ENCODE measurements at places on chromosomes 13 and 19.

DNA sequence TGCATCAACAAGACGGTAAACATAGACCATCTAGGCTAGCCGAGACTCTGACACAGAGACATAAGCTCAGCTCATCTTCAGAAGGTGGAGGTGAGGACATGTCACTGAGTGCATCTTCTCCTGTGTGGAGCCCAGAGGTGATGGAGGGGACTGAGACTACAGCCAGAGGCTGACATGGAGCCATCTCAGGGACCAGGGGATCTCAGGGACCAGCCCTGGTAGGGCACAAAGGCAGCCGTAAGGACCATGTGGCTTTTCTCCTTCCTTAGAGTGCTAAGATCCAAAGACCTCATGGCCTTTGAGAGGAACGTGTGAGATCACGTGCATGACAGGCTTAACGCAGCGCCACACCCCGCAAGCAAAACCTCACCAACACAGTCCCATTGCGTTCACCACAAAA lies 126.9 kb downstream of the RAB20 start:
- DNase-seq, result no peak

- no peak for DNase-seq
Measured at GRCh38 chr19:55672418-55672817, 2.6 kb upstream of the EPN1 start.

- no peak for DNase-seq
Measured at GRCh38 chr19:11736696-11737095, 2.0 kb downstream of the ZNF823 start.

DNA sequence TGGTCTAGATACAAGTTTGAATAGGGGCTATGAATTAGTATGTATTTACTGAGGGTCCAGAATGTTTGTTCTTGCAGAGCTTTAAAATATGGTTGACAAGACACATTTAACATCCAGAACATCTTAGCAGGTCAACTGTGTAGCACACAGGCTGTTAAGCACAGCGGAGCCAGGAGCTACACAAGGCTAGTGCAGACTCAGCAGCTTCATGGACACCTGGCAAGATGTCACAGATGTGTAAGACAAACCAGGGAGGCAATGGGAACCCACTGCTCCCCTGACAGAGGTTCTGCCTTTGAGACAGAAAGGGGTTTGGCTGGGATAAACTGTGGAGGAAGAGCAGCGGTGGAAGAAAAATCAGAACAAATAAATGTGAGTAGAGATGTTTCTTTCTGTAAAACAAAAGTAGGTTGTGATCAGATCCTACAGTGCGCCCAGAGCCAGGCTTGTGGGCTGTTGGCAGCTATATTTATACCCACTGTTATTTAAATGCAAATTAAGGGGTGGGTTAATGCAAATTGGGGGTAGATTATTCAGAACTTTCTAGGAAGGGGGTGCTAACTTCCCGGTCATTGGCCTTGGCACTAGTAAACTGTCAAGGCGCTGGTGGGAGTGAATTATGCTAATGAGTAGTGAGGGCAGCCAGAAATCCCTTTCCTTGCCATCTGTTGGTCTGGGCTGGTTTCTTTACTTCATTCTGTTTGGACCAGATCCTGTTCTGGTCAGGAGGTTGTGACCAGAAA lies 33.0 kb downstream of the MIPEP start:
- no peak for DNase-seq

DNA sequence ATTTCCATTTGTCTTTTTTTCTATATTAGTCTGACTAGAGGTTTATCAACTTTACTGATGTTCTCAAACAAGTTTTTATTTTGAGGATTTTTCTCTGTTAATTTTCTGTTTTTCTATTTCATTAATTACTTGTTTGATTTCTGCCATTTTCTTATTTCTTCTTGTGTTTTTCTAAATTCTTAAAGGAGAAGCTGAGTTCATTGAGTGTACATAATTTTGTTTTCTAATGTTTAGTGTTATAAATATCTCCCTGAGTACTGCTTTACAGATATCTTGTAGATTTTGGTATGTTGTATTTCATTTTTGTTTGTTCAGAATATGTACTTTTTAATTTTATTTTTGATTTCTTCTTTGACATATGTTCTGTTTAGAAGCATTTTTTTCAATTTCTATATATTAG lies 1404.3 kb upstream of the MIR17HG start:
- no peak for DNase-seq

DNA sequence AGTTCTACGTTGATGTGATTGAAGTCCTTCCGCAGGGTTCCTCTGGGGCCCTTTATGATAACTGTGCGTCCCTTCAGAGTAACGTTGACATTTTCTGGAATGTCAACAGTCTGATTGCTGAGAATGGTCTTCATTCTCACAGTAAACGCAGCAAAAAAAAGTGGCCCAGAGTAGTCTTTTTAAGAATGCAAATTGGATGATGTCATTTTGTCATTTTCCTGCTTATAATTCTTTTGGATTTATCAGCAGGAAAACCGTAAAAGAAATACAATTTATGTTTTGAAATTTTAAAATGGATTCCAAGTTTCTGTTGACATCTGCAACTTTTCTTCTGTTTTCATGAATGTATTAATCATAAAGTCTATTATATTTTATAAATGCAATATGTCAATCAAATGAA lies 14.8 kb downstream of the URI1 start:
- no peak for DNase-seq

DNA sequence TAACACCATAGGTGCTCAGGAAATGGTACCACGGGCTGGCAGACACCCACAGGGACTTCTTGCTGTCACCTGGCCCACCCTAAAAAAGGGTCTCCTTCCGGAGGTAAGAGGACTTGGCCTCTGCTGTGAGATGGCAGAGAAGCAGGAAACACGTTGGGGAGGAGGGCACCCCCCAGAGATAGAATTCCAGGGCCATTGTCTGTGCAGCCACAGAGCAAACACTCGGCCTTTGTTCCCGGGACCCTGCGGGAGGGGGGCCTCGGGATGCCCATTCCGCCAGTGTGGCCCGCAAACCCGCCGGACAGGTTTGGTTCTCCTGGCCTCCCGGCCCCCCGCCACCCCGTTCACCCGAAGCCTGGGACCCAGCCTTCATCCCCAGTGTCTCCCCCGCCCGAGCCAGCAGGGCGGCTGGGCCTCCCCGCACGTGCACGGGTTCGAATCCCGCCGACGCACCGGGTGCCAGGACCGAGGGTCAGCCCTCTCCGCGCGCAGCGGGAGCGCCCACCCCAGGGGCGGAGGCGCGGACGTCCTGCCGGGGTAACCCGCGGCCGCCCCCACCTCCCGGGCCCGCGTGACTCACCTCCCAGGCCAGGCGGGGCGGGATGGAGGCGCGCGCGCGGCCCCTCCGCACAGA lies 714 bp downstream of the PLPP2 start:
- DNase-seq, result no peak

- no peak for DNase-seq
Measured at GRCh38 chr13:102402290-102402689, 442 bp upstream of the FGF14 start.

DNA sequence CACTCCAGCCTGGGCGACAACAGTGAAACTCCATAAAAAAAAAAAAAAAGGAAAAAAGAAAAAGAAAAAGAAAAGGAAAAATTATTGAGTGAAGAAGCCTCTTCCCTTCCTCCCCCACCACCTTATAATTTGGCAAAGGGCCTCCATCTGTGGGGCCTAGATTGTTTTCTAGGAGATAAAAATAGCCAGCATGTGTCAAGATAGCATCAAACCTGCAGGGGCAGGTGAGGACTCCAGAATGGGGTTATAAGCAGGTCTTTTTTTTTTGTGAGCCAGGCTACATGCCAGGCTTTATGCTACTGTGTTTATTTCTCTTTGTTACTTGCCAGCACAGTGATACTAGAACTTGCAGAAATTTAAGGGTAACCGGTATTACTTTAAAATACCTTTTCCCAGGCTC lies 11.7 kb upstream of the TRIM13 start:
- DNase-seq, result no peak
